ENCODE measurements at places on chromosomes 6 and 20.

- peak; percentile 84 for DNase-seq
Observed at GRCh38 chr20:38073307-38074071, 39.9 kb downstream of the RPRD1B start.

DNA sequence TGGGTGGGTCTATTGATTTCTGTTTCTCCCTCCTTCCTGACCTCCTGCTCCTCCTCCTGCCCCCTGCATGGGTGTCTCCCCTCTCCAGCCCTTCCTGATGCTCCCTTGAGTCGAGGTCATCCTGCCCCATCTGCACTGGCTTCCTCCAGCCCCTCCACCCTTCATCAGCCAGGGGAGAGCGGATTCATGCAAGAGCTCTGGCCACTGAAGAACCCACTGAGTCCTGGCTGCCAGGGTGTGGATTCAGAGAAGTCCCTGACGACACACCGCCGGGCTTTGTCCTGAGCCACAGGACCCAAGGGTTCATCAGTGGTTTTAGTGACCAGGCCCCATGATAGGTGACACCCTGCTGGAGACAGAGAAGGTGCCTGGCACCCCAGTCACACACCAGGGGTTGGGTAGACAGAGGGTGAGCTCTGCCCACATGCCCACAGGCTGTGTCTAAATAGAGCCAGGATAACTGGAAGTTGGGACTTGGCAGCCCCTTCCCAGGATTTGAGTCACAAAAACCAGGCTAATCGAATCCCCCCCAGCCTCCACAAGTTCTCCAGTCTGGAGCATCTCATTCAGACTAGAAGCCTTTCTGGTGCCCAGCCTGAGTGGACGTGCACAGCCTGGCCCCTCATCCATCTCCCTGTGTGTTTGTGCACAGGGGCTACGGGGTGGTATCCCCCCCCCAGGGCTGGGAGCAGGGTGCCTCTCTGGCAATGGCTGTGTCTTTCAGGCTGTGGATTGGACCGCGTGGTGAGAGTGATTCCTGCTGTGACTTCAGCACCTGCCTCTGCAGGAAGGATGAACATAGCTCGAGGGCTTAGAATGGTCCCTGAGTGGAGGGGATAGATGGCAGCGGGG lies 1.2 kb downstream of the GFRA4 start:
- DNase-seq = no peak

DNA sequence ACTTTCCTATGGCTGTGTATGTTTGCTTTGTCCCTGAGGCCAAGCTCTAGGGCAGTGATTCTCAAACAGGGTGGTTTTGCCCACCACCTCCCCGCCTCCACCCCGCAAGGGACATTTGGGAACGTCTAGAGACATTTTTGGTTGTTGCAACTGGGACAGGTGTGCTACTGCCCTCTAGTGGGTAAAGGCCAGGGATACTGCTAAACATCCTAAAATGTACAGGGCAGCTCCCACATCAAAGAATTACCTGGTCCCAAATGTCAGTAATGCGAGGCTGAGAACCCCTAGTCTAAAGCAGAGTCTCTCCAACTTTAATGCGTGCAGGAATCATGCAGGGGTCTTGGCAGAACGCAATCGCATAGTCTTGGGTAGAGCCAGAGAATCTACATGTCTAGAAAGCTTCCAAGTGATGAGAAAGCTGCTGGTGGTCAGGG lies 5.1 kb downstream of the KCNS1 start:
- DNase-seq = peak; percentile 83

GRCh38 chr6:30548375-30548774 lies 7.9 kb downstream of the GNL1 start:
- no peak for DNase-seq

DNA sequence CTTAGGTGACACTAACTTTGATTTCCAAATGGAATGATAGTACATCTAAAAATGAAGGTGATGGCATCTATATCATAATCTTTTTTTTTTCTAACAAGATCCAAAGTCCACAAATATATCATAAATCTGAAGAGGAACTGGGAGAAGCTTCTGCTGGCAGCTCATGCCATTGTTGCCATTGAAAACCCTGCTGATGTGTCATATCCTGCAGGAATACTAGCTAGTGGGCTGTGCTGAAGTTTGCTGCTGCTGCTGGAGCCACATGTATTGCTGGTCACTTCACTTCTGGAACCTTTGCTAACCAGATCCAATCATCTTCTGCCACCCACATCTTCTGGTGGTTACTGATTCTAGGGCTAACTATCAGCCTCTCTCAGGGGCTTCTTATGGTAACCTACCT lies 27.4 kb upstream of the KHDC1 start:
- DNase-seq = no peak

GRCh38 chr6:43488667-43489276 lies 11.4 kb downstream of the TJAP1 start:
- no peak for DNase-seq

DNA sequence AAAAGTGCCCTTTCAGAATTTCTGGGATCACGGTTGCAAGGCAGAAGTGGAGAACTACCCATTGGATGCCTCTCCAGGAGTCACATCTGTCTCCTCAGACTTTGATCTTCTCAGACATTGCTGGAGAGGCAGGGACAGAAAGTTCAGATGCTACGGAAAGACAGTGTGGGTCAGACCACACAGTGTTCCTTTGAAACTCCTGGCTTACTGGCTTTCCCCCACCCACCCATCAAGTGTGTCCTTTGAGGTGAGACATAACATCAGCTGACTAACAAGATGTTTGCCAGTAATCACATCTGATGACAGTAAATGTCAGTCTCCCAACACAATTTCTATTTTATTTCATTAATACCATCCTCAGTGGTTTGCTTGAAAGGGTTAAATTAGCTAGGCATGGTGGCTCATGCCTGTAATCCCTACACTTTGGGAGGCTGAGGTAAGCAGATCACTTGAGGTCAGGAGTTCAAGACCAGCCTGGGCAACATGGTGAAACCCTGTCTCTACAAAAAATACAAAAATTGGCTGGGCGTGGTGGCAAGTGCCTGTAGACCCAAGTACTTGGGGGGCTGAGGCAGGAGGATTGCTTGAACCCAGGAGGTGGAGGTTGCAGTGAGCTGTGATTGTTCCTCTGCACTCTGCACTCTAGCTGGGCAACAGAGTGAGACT lies 67.2 kb upstream of the SNX9 start:
- DNase-seq = no peak

DNA sequence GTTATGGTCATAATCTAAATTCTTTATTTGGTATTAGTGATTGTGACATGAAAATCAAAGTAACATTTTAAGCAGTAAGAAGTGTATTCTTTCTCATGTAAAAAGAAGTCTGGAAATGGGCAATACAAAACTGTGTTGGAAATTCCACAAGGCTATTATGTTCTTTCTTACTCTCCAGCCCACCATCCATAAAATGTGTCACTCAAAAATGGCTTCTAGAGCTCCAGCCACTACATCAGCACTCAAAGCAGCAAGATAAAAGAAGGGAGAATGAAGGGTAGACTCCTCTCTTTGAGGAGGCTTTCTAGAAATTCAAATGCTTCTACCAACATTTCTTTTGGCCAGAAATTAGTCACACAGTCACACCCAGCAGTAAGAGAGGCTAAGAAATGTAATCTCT lies 18.4 kb downstream of the PDSS2 start:
- no peak for DNase-seq

DNA sequence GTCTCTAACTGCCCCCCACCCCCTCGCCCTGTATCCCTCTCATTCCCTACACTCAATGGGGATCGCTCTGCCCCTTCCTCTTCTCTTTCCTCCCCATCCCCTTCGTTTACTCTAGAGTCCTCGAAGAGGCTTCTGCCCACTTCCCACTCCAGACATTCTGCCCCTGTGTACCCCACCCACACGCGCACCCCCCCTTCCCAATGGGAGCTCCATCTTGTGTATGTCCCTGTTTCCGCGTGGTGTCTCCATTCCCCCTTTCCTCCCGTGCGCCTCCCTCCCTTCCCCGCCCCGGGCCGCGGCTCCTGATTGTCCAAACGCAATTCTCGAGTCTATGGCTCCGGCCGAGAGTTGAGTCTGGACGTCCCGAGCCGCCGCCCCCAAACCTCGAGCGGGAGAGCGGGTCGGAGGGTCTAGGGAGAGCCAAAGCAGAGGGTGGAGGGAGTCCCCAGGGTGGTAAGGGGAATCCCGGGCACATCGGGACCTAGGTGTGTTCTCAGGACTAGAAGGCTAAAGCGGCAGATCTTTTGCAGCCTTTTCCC lies 679 bp upstream of the RING1 start:
- no peak for DNase-seq

GRCh38 chr6:125233202-125233601 lies 68.6 kb downstream of the HDDC2 start:
- DNase-seq = no peak

DNA sequence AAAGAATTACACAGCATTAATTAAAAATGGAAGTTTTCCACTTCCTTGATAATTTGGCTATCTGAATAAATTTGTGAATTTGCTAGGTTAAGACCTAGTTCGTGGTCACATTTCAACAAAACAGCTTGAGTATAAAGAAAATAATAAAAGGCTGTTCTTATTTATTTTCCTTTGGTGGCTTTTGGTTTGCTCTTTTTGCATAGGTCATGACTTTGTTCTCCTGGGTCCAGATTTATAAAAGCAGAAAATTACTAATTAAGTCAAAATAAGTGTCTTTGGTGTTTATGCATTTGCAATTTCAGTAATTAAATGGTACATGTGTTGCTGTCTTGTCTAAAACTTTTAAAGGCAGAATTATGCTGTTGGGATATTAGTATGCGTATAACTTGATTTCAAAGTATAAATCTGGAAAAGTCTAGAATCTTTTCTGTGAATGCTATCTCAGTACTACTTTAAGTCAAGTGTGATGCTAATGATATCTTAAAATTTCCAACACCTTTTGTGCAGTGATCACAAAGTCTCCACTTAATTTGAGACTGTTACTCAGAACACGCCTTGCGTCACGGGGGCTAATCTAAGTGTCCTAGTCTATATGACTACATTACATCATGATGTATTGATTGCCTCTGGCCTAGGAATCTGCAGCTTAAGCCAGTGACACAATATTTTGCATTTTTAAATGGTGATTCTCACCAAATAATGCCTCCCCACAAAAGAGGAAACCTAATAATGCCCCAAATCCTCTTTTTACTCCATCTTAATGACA lies 41.0 kb downstream of the GNAS start:
- no peak for DNase-seq

- no peak for DNase-seq
Observed at GRCh38 chr6:84912472-84913322, 148.3 kb upstream of the TBX18 start.

DNA sequence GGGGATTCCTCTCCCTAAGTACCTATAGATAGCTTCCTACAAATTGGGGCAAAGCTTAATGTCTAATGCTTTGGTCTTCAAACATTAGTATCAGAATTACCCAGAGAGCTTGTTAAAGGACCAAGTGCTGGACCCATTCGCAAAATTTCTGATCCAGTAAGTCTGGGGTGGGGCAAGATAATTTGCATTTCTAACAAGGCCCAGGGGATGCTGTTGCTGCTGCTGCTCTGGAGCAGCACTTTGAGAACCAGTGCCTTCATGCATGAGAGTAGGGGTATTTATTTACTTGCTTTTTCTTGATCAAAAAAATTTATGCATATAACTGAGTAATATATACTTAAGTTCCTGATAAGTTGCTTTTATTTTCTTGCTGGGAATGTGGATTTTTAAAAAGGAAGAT lies 24.5 kb upstream of the COL19A1 start:
- DNase-seq = no peak

GRCh38 chr6:123810214-123810613 lies 6.5 kb downstream of the NKAIN2 start:
- DNase-seq = no peak

GRCh38 chr6:38634518-38634917 lies 5.2 kb downstream of the BTBD9 start:
- DNase-seq = no peak

- no peak for DNase-seq
Observed at GRCh38 chr6:134175532-134176263, 123.3 kb upstream of the SLC2A12 start.

- no peak for DNase-seq
Observed at GRCh38 chr6:73581293-73581692, 60.5 kb upstream of the EEF1A1 start.
